ENCODE measurements at places on chromosomes 5 and 9.

GRCh38 chr5:93954421-93955069 lies 213.1 kb upstream of the POU5F2 start:
- DNase-seq = no peak

GRCh38 chr5:72110394-72111013 lies 3.2 kb downstream of the MAP1B start:
- DNase-seq = no peak

- no peak for DNase-seq
These were observed 77.2 kb downstream of the PRRT1B start for GRCh38 chr9:131622523-131622922.

- DNase-seq = peak; percentile 1
These were observed 188.8 kb upstream of the GLRA1 start for GRCh38 chr5:152113401-152113800.

GRCh38 chr9:30774326-30774725 lies 1610.1 kb upstream of the ACO1 start:
- no peak for DNase-seq

DNA sequence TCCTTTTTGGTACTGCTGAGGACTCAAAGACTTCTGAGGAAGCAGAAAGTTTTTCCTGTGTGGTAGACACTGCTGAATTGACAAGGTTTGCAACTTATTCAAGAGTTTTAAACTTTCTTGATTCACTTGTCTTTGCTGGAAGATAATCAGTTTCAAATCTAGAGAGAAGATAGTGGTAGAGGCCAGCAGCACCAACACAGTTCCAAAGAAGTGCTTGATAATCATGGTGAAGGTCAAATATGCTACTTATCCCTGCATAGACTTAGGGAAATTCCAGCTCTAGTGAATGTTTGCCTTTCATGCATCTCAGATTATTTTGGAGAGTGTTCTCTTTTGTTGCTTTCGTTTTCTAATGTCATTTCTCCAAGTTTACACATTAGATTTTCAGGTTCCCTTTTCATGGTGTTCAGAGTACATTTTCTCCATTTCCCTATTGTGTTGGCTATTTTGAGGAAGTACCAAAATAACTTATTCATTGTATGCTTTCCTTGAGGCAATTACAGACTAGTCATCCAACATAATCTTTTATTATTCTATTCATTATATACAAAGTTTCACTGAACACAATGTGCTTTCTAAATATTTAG lies 550 bp downstream of the IFNE start:
- no peak for DNase-seq

- no peak for DNase-seq
These were observed 1.6 kb downstream of the DMRT2 start for GRCh38 chr9:1051584-1052275.

DNA sequence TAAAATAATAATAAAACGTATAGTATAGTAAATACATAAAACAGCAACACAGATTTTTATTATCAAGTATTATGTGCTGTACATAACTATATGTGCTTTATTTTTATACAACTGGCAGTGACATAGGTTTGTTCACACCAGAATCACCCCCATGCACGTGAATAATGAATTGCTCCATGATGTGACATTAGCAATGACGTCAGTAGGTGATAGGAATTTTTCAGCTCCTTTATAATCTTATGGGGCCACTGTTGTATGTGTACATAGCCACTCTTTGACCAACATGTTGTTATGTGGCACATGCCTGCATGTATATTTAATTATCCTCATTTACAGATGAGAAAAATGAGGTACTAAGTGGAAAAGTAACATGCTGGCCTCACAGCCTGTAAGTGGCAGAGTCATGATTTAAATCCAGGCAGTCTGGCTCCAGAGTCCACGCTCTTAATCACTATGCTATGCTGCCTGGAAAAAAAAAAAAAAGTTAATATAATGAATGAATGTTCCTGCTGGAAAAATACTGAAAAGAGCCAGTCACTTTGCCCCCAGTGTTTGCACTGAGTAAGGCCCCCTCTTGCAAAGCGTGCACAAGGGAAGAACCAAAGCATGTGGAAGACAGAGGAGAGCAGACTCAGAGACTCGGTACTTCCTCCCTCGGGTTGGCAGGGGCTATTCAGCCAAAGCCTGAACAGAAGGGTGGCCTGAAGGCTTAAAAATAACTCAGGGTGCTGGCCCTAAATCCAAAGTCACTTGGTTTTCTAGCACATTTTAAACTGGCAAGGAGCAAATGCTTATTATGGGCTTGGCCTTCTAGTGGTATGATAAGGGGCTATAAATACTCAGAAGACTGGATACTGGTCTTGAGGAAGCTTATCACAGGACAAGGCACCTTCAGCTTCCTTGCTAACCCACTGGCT lies 206.8 kb downstream of the GLIS3 start:
- DNase-seq = no peak
